ENCODE measurements at places on chromosomes 6 and 20.

GRCh38 chr20:856361-856775 is 22.9 kb downstream of the FAM110A start:
- DNase-seq, result no peak

DNA sequence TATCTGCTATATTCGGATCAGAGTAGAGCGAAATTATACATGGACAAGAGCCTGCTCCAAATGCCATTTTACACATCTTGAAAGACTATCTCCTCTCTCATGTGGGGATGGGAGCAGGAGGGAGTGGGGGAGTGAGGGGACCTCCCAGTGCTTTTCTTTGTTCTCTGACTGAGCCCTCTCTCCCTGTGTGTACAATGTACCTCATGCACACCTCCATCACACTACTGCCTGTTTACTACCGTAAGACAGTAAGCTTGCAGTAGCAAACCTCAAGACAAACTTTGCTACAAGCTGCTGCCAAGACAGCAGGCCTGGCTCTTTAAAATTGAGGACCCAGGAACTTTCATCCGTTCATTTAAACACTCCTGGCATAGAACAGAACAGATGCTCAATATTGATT is 7.2 kb downstream of the NHSL1 start:
- DNase-seq, result no peak

DNA sequence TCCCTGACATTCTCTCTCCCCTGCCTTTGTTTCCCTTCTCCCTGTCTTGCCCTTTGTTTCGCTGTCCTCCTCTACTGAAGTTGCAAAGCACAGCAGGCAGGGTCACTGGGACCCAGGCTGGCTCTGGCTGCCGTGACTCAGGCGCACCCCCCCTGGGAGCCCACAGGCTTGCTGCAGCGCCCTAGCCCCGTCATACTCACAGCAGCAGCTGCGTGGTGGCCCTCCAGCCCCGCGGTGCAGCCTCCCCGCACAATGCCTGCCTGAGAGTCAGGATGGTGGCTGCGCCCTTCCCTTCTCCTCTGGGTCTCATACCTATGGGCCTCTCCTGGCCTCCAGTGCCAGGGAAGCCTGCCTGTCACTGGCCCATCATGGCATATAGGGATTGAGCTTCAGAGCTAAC is 41.7 kb downstream of the TXNDC5 start:
- no peak for DNase-seq

GRCh38 chr20:20461551-20461950 is 93.6 kb downstream of the INSM1 start:
- no peak for DNase-seq

DNA sequence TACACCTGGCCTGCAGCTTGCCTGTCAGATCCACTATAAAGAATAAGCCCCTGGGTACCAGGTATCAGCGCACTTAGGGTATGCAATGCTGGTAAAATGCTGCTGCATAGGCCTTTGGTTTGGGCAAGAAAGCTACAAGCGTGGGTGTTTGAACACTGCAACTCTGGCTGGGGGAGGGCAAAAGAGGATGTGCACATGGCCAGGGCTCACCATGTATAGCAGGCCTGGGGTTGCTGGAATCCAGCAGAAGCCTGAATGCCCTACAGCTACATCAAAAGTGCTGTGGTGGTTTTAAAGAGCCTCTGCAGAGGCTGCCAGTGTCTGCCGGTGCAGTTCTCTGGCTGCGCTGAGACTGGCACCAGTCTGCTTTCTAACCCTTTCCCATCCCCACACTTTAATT is 51.7 kb downstream of the UQCC1 start:
- no peak for DNase-seq

- DNase-seq, result no peak
These were observed 34.3 kb downstream of the RGS17 start for GRCh38 chr6:153096792-153097191.

GRCh38 chr20:25239387-25240370 is 8.2 kb upstream of the PYGB start:
- no peak for DNase-seq

DNA sequence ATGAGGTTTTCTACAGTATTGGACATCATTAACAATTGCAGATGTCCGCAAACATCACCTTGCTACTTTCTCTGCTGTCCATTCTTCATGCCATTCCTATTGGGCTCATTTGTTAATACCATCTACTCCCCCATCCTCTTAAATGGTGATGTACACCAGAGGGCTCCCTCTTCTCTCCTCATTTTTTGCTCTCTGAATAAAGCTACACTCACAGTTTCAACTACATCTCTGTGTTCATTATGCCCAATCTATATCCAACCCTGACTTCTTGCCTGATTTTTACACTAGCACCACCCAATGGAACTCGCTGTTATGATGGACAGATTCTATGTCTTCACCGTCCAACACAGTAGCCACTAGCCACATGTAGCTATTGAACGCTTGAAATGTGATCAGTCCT is 288.1 kb upstream of the ID4 start:
- no peak for DNase-seq

DNA sequence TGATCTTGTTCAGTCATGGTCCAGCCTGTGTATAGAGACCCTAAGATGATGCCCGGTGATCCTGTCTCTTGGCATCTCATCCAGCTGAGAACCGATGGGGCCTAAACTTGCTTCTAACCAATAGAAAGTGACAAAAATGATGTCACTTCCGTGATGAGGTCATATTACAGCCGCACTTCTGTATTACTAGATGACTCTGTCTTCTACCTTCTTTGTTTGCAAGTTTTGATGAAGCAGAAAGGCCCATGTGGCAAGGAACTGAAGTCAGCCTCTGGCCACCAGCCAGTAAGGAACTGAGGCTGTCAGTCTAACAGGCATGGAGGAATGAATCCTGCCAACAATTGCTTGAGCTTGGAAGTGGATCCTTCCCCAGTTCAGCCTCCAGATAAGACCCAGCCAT is 32.8 kb upstream of the HLA-C start:
- no peak for DNase-seq

- no peak for DNase-seq
These were observed 288.0 kb upstream of the JAG1 start for GRCh38 chr20:10961651-10962288.

GRCh38 chr6:73503027-73503772 is 17.6 kb downstream of the EEF1A1 start:
- no peak for DNase-seq

DNA sequence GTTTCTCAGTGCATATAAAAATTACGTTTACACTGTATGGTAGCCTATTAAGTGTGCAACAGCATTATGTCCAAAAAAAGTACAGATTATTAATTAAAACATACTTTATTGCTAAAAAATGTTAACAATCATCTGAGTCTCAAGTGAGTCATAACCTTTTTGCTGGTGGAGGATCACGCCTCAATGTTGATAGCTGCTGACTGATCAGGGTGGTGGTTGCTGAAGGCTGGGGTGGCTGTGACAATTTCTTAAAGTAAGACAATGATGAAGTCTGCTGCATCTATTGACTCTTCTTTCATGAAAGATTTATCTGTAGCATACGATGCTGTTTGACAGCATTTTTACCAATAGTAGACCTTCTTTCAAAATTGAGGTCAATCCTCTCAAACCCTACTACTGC is 155.1 kb downstream of the BTBD9 start:
- no peak for DNase-seq

GRCh38 chr20:52049001-52049731 is 142.4 kb downstream of the ZFP64 start:
- DNase-seq, result no peak

DNA sequence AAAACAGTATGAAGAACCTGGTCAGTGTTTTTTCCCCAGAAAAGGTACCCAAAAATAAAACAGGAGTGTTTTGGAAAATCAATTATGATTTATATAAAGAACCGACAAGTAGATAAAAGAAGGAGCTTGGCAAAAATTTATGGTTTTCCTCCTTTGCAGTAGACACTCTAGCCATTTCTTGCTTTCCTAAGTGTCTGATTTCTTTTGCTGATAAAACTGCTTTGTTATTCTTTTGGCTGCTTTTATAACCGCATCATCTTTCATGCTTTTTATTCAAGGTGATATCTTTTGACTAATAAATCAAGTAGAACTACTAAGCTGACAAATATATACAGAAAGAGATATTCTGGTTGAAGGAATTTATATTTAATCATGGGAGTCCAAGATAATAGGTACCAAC is 16.6 kb downstream of the ATG5 start:
- no peak for DNase-seq

GRCh38 chr20:43926287-43927050 is 11.8 kb downstream of the TOX2 start:
- DNase-seq, result no peak

DNA sequence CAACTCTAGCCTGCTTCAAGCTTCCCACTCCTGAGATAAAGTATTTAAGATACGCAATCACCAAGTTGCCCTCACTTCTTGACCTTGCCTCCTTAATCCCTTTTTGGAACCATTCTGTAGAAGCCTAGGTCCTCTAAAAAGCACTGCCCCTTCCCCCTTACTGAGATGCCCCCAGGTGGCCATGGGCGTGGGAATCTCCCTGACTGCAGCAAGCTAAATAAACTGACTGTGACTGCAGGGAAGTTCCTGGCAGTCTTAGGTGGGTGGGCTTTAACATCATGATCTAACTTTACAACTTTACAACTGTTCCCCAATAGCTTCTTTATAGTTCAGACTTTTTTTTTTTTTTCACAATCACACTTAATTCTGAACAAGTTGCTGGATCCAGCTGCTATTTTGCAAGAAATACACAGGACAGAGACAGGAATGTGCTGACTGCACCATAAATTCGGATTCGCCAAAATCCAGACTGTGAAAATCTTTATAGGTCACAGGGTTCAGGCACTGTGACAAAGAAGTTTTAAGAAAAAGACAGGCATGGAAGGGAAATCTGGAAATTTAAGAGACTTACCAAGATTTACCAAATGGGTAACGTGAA is 344.2 kb upstream of the SULF2 start:
- DNase-seq, result peak; percentile 56

DNA sequence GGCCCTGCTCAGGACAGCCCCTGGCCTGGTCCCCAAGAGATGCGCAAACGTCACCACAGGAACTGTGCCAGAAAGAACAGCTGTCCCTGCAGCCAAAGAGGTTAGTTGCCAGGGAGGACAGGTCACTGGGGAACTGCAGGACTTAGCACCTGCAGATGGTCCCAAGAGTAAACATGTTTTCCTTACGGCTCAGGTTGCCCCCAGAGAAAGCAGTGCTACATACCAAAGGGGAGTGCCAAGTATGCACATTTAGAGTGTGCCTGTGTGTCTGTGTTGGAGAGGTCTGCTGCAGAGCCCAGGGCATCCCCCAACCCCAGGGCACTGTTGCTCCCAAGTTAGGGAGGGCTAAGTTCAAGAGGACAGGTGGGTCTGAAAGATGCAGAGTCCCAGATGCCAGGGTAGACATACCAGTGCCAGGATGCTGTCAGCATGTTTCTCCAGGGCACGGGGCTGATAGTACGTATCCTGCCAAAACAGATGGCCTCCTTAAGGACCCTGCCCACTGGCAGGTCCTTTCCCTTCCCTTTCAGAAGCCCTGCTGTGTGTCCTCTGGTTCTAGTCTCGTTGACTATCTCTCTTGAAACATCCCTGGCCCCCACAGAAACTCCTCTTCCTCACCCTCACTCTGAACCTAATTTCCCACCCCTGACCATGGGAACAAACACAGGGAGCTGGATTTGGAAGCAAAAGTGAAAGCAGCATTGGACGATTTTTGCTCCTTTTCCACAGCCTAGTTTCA is 1.3 kb downstream of the ABHD16A start:
- no peak for DNase-seq

GRCh38 chr20:24079661-24080412 is 91.3 kb upstream of the GGTLC1 start:
- no peak for DNase-seq

GRCh38 chr6:132456700-132457143 is 55.4 kb upstream of the MOXD1 start:
- DNase-seq, result no peak

GRCh38 chr20:2149507-2149906 is 47.9 kb downstream of the STK35 start:
- no peak for DNase-seq

GRCh38 chr6:163780994-163781393 is 366.5 kb downstream of the QKI start:
- peak; percentile 45 for DNase-seq

- no peak for DNase-seq
These were observed 5.4 kb downstream of the NKX2-4 start for GRCh38 chr20:21391972-21392352.

- DNase-seq, result peak; percentile 16
These were observed 105.2 kb upstream of the CARMIL1 start for GRCh38 chr6:25173951-25174474.

- DNase-seq, result no peak
These were observed 266.4 kb downstream of the TINAG start for GRCh38 chr6:54574671-54575070.

- no peak for DNase-seq
These were observed 2.1 kb downstream of the TNFRSF21 start for GRCh38 chr6:47307362-47308197.

- no peak for DNase-seq
These were observed 337.5 kb upstream of the CITED2 start for GRCh38 chr6:139711804-139712585.

DNA sequence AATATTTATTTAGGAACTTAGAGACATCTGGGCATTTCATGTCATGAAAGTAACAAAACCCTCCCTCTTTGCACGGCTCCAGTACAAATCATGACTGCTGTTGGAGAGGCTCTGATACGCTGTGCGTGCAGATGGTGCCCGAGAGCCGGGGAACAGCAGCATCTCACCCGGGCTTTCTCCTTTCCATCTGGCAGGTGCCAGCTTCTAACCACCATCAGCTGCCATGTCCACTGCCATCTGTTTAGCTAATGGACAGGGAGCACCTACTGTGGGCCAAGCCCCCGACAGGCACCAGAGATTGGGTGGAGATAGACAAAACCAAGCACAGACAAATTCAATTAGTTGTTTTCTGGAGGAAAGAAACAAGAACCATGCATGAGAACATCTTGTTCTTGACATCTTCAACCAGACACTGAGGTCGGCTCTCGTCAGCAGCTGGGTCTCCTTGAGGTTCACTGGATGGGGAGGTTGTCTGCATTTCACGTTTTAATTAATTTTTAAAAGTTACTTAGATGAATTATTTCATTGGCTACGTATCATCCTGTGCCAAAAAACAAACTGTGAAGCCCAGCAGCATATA is 323.7 kb downstream of the THBS2 start:
- no peak for DNase-seq

GRCh38 chr6:1589208-1589607 is 20.5 kb upstream of the FOXC1 start:
- DNase-seq, result no peak

DNA sequence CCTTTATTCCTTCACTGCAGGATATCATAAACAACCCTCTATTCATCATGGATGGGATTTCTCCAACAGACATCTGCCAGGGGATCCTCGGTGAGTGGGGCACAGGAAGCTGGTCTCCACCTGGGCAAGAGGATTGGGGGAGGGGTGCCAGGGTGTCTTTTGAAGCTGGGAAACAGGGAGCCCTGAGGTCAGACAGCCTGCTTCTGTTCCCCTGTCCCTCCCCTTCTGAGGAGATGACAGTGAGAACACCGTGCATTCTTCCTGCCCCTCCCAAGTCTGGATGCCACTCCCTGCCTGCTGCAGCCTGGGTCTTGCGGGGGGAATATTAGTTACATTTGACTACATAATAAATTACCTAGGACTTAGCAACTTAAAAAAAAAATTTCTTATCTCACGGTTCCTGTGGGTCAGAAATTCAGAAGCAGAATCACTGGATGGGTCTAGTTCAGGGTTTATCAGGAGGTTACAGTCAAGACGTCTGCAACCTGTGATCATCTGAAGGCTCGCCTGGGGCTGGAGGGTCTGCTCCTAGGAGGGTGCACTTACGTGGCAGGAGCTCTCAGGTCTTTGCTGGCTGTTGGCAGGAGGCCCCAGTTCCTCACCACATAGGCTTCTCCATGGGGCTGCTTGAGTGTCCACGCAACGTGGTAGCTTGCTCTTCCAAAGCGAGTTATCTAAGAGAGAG is 11.4 kb downstream of the CAPN11 start:
- DNase-seq, result no peak
